Karpas-422 (cell line): ENCODE measurements at places on chromosomes 7 and 10.

DNA sequence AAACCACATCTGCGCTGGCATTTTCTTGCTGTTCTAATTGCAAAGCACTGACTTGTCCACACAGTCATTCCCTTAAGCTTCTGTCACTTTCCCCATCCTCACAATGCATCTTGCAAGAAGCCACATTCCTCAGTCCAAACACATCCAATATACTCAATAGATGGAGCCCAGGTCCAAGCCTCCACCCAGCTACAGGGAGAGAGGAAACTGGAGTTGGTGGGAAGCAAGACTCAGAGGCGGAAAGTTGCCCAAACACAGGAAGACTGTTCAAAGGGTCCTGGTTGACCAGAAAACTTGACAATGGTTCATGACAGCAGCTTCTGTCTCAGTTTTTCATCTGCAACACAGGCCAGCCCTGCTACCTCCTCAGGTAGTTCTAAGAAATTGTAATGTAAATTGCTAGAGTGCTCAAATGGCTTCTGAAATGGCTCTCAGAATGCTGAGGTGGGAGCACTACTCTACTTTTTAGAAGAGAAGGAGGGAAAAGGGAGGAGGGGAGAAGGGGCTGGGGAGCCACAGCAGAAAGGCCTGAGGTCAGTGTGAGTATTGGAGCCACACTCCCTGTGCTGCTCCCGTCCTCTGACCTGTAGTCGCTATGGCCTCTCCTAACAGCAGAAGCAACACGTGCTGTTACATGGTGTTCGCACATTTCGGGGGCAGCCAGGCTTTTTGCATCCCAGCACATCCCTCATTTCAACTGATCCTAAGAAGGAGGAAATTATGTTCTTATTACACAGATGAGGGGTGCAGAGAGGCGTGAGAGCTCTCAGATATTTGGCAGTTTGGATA is 46.9 kb upstream of the GPR26 start:
- no peak for DNase-seq

DNA sequence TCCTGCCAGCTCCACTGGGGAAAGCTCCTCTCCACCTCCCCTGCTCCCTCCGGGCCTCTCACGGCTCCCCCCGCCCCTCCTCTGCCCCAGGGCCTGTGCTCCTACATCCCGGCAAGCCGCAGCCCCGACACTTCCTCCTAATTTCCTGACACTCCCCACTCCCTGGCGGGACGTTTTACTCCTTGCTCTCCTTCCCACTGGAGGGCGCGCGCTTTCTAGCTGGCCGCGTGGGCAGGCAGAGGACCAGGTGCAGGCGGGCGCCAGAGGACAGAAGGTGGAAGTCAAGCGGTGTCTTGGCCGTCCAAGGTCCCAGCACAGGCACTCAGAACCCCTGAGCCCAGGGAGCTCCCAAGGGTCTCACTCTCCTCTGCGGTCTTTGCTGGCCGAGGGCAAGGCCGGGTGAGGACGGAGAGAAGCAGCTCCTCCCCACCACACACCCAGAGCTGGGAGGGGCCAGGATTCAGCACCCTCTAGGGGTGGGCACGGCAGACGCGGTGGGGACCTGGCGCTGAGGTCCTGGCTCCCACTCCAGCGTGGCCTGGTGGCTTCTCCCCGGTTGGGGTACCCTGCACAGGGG is 19.1 kb downstream of the ADAM8 start:
- peak; percentile 64 for DNase-seq

DNA sequence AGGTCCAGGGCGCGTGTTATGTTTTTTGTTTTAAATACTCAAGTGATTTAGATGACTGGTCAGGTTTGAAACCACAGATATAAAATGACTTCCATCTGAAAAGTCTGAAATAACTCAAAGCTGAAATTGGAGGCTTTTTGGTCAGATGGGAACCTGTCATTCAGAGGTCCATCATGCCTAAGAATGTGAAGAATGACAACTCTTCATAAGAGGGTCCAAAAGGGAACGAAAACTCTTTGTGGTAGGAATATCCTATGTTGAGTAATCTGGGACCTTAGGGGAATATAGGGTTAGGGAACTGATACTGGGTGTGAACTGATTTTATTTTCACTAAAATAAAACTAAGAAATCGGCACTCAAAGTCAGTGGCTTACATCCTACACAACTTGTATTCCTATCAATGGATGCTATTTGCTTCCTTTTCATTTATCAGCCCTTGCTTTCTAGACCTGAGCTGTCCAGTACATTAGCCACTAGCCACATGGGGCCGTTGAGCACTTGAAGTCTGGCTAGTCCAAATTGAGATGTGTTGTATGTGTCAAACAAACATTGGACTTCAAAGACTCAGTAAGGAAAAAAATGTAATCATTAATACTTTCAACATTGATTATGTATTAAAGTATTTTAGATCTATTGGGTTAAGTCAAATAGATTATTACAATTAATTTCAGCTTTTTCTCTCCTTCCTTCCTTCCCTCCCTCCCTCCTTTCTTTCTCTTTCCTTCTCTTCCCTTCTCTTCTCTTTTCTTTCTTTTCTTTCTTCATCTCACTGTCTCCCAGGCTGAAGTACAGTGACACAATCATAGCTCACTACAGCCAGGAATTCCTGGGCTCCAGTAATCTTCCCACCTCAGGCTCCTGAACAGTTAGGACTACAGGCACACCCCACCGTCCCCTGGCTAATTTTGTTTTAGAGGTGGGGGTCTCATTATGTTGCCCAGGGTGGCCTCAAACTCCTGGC is 56.5 kb upstream of the KDM7A start:
- DNase-seq = no peak

- no peak for DNase-seq
Measured at GRCh38 chr7:22142572-22142971, 196.9 kb upstream of the CDCA7L start.

DNA sequence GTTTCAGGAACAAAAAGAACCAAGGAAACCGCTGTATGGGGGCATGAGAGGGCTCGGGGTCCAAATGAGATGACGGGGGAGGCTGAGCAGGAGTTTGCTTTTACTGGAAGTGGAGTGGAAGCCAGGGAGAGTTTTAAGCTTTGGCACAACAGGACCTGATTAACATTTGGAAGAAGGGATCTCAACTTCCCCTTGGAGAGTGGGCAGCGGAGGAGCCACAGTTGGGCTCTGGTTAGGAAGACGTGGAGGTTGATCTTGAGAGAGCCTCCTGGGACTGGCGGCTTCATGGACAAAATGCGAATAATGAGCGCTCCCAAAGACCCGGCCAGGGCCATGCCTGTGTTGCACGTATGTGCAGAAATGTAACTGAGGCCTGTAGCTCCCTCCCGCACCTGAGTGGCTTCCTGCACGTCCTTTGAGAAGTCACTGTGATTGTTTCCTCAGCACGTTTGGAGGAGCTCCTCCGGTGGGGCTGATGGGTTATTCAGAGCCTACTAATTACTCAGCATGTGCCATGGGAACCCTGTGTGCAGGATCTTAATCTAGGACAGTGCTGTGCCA is 595.3 kb upstream of the MGMT start:
- DNase-seq = no peak

GRCh38 chr7:50690541-50691011 is 92.1 kb downstream of the GRB10 start:
- DNase-seq = no peak

DNA sequence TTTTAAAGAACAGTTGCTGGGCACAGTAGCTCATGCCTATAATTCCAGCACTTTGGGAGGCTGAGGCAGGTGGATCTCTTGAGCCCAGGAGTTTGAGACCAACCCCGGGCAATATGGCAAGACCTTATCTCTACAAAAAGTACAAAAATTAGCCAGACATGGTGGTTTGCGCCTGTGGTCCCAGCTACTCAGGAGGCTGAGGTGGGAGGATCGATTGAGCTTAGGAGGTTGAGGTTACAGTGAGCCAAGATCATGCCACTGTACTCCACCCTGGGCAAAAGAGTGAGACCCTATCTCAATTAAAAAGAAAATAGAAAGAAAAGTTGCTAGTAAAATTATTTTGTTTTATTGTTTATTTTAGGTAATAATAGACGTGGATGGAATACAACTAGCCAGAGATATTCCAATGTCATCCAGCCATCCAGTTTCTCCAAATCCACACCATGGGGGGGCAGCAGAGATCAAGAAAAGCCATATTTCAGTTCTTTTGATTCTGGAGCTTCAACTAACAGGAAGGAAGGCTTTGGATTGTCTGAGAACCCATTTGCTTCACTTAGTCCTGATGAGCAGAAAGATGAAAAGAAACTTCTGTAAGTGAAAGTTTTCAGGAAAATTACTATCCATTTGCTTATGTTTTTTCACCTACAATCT is 3.0 kb downstream of the NUP42 start:
- DNase-seq = no peak

DNA sequence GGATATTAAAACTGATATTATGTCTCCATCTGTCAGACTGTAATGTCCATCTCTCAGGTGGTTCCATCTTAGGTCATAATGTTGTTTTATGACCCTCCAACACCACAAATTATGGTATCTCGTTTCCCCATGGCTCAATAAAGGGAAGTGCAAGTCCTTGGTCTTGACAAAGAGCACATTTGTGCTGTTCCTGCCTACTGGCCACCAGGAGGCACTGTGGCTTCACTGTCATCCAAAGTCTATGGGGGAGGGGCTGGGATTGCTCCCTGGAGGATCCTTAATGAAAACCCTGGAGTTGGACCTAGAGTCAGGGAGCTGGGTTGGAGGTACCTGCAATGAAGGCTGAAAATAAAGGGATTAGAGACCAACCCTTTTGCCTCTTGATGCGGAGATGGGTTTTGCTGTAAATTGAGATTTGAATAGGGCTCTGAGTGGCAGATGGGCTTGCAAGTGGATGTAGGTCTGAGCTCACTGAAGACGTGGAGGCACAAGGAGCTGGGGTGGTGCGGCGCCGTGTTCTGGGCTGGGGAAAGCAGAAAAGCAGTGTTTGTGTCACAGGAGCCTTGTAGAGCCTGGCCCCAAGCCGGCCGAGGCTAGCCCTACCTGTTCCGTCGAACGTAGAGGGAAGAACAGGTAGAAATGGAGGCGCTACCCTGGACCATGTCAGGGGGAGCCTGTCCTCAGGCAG is 180.5 kb upstream of the PRSS58 start:
- peak; percentile 72 for DNase-seq

GRCh38 chr10:110628161-110628560 is 16.0 kb upstream of the RBM20 start:
- no peak for DNase-seq

- no peak for DNase-seq
Measured at GRCh38 chr10:103445767-103446567, 6.2 kb downstream of the CALHM2 start.
